ENCODE measurements at places on chromosomes 5 and 9.

- DNase-seq = no peak
These were observed 25.4 kb upstream of the NR3C1 start for GRCh38 chr5:143428738-143429420.

DNA sequence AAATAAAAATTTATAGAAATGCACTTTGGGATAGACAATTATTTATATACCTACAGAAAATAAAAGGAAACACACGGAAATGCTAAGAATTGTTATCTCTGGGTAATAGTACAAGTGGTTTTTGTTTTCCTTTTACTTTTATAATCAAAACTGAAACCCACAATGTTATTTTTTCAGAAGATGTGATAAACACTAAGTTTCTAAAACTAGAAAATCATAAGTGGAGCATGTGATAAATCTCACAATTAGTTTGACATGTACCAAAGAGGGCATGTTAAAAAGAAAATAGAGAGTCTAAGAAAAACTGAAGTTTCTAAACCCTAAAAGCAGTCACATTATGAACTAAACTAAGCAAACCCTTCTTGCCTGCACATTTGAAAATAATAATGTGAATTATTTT is 61.1 kb downstream of the OXCT1 start:
- DNase-seq = no peak

GRCh38 chr9:71987471-71988371 is 72.7 kb downstream of the C9orf57 start:
- DNase-seq = no peak

GRCh38 chr9:94159069-94159939 is 75.0 kb downstream of the PTPDC1 start:
- DNase-seq = no peak

DNA sequence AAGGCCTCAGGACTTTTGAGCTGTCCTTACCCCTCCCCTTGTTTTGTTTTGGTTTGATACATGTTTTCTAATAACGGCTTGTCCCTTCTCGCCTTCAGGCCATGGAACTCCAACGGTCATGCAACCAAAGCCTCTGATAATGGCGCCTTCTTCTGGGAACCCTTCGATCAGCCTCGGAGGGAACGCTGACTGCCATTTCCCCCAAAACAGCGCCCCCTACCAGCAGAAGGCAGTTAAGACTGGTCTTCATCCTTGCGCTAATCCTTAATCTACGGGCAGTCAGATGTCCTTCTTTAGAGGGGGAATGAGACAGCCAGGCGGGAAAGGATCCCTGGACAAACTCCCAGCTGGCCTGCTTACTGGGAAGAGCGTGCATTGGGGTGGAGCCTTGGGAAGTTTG is 276.6 kb downstream of the ICE1 start:
- DNase-seq = no peak

DNA sequence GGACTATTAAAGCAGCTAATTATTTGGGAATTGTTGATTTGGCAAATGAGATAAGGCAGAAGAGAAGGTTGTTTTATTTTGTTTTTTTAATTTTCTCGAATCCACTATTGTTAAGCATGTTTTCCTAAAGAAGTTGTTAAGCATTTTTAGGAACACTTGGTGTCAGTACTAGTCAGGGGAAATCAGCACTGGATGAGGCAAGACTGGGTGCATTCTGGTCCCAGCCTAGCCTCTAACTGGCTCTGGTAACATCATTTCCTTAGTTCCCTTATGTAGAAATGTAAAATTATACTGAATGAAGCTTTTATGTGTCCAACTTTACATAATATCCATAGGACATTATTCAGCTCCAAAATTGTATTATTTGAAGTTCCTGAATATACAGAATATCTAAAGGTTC is 196.1 kb downstream of the PCSK5 start:
- DNase-seq = no peak

DNA sequence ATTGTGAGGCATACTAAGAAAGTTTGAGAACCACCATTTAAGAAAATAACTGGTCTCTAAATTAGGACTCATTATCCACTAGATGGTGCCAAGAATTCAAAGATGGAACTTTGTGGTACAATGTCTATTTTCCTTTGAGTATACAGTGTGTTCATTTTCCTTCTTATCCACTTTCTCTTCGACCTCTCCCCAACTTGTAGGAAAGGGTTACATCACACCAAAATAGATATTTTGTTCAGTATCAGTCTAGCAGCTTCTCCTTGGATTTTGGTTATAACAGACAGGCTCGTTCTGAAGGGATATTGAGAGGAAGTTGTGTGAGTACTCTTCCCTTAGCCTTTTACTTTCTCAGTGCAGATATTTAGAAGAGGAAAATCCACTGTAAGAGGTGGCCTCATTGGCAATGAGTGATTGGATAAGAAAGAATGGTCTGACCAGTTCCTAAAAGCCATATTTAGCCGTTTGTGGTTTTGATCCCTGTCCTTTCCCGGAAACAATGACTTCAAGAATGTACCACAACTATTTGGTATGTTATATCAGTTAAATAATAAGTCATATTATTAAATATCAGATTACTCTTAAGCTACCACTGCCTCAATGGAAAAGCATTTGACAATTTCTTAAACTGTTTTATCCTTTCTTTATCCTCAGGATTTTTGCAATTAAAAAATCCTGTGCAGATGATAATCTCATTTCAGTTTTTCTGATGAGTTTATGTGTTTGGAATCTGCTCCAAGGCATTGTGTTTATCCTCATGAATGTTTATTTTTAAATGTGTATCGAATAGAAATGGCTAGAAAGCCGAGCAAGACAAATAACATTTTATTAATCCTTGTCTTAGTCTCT is 69.0 kb upstream of the GRAMD2B start:
- no peak for DNase-seq

DNA sequence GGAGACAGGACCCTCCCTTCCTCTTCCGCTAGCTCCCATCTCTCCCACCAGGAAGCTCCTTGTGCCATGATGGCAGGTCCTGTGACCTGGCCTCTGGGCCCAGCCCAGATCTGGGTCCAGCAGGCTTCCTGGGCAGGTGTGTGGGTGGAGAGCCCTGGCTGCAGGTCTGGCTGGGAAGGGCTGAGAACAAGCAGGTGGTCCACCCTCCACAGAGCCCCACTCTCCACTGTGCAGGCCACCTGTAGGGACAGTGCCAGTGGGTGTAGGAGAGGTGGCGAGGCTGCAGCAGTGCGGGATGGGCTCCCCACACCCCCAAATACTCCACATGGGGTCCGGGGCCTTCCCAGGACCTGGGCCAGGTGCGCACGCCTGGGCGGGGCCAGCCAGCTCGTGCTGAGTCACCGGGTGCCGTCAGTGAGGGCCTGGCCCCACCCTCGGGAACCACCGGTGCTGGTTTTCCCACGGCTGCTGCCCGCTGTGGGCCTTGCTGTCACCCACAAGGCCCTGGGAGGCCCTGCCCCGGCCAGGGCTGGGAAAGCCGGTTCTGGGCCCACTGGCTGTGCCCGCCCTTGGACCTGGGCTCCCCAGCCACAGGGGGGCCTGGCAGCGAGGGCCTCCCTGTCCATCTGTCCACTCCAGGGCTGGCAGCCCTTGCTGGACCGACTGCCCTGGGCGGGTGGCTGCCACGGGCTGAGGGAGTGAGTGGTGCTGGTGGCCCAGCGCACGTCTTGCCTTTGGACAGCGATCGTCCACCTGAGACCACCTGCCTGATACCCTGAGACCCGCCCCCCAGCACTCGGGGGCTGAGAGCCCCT is 9.3 kb upstream of the NRARP start:
- peak; percentile 34 for DNase-seq

Data from liver (tissue), 10 donors.